ENCODE measurements at places on chromosomes 16 and 17.
A peak's percentile ranks its signal among the peaks of the same experiment; 100 is the strongest.

DNA sequence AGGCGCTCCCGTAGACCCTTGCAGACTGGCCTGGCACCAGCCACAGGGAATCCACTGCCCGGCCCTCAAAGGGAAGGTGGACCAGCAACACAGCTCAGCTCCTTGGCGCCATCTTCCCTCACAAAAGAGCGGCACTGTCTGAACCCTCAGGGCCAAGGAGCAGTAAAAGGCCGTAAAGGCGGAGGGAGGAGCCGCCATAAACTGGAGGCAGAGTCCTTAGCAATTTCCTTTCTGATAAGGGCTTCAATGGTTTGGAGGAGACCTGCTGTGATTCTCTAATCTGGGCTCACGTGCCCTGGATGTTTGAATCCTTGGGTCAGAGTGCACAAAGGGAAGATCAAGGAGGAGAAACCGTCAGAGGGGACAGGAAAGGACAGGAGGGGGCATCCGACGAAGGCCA lies 15.5 kb upstream of the AXIN2 start:
- no peak for DNase-seq

DNA sequence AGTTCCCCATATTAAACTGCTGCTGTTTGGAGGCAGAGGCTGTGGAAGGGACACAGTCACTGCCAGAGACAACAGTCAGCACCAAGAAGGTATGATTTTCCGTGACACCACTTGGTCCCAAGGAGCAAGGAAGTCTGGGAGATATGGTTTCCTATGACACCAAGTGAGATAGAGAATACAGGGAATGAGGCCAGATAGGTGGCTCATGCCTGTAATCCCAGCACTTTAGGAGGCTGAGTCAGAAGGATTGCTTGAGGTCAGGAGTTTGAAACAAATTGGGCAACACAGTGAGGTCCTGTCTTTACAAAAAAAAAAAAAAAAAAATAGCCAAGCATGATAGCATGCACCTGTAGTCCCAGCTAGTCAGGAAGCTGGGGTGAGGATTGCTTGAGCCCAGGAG lies 90.8 kb downstream of the ABCC12 start:
- no peak for DNase-seq

GRCh38 chr17:79075446-79075750 lies 774 bp downstream of the ENGASE start:
- DNase-seq: no peak

DNA sequence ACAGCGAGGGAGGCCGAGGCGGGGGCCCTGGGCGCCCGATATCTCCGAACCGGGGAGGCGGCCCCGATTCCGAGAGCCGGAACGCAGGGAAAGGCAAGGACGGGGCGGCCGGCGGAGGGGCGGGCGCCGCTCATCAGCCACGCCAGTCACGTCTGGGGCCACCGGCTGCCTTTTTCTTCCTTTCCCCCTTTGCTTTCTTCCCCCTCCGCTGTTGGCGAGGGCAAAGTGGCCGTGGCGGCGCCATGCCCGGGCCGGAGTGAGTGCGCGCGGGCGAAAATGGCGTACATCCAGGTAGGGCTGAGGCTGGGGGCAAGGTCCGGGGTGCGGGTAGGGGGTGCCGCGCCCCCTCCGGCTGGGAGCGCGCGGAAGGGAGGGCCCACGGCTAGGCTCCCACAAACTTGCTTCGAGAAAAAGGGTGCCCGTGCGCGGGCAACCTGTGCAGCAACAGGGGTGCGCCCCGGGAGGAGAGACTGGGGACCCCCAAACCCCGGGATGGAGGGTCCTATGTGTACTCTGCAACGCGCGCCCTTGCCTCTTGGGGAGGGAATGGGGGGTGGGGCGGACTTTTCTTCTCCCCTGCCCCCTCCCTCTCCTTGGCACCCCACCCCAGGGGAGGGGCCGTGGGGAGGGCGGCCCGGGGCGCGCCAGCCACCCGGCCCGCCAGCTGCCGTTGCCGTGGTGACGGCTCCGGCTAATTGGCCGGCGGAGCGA lies 486 bp downstream of the SYT17 start:
- DNase-seq: no peak

- DNase-seq: no peak
These were observed 79.0 kb upstream of the CDH11 start for GRCh38 chr16:65200857-65201256.

GRCh38 chr16:54094641-54095040 lies 191.9 kb downstream of the IRX3 start:
- DNase-seq: no peak

DNA sequence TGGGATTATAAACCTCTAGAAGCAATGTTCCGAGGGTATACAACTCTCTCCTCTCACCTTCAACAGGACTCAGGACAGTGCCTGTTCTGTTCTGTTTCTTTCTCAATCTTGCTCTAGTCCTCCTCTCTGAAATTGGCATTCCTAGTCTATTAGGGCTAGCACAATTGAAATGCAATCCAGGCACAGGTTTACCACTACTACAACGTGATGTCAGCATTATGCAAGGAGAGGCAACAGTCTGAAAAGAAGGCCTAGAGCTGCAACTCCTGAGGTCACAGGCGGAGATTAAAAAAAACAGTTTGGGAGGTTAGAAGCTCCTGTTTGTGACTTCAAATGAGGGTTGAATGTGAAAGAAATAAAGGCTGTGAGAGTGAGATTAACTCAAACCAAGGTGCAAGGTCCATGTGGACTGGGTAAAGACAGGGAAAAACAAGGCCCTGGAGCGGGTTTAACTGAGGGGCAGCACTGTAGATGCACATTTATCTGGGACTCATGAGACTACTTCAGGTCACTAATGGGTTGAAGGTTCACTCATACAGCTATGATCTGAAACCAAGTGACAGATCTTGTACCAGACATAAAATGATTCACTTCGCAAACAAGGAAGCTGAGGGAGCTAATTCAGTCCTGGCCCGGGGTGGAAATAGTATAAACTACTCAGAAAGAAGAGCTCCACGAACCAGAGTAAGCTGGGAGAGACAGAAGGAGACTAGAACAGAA lies 16.8 kb downstream of the AMFR start:
- no peak for DNase-seq

GRCh38 chr16:359871-360697 lies 7.6 kb upstream of the AXIN1 start:
- no peak for DNase-seq

DNA sequence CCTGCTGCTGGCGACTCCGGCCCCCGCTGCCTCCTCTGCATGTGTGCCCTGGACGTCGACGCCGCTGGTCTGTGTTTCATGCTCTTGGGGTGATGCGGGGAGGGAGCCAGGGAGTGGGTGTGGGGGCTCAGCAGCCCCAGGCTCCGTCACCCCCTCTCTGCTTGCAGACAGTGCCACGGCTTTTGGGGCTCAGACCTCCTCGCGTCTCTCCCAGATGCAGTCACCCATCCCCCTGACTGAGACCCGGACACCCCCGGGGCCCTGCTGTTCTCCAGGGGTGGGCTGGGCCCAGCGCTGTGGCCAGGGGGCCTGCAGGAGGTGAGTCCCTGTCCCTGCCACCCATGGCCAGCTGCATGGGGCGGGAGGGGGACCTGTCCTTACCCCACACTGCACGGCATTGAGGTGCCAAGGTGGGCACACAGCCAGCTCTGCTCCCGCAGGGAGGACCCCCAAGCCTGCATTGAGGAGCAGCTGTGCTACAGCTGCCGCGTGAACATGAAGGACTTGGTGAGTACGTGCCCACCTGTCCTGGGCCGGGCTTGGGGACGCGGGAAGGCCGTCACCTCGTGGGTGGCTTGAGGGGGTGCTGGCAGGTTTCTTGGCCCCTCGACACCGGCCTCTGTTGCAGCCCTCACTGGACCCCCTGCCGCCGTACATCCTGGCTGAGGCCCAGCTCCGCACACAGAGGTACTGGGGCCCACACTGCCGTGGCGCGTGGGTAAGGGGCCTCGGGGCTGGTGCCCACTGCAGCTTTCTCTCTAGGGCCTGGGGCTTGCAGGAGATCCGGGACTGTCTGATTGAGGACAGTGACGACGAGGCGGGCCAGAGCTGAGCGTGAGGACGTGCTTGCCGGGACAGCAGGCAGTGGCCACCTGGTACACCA lies 8.4 kb downstream of the CTU2 start:
- DNase-seq: no peak

- no peak for DNase-seq
These were observed 61.7 kb downstream of the PECAM1 start for GRCh38 chr17:64328859-64329531.

GRCh38 chr17:36894925-36895324 lies 42.4 kb upstream of the LHX1 start:
- DNase-seq: no peak

DNA sequence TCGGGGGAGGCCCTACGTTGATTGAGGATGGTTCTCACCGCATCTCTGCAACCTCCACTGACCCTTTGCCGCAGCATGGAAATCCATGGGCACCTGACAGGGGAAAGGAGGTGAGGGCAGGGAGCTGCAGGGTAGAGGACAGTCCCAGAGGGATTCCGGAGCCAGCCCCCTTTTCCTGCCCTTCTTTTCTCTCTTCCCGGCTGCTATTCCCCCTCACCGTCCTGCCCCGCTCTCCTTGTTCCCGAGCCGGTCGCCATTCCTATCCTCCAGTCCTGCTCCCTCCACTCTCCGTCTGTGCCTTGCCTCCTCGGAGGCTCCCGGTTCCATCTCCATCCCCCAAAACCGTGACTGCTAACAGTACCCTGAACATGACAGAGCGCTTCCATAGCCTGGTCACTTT lies 4.8 kb downstream of the SPATA32 start:
- DNase-seq: no peak

DNA sequence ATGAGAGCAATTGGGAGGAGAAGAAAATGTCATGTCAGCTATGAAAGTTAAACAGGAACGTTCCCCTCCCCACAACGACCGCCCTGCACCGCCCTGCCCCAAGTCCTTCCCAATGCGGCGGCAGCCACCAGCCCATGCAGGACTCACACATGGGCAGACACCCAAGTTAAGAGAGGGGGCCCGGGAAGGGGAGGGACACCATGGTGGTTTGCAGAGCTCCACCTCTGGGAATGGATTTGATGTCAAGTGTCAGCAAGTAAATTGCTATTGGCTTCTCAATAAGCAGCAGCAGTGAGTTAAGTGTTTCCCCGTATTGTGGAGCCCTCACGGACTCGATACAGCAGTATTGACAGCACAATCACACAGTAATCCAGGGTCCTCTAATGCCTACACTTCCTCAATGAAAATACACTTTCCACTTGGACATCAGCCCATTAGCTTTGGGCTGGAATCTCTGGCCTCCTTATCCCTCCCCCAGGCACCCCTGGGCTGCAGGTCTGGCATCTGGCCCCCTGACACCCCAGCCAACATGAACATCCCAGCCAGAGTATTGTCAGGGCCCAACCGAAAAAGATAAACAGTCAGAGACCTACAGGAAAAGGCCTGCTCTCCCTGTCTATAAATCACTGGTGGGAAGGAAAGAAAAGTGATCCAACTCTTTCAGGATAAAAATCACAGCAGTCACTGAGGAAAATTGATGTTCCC lies 22.6 kb downstream of the ZFHX3 start:
- no peak for DNase-seq

DNA sequence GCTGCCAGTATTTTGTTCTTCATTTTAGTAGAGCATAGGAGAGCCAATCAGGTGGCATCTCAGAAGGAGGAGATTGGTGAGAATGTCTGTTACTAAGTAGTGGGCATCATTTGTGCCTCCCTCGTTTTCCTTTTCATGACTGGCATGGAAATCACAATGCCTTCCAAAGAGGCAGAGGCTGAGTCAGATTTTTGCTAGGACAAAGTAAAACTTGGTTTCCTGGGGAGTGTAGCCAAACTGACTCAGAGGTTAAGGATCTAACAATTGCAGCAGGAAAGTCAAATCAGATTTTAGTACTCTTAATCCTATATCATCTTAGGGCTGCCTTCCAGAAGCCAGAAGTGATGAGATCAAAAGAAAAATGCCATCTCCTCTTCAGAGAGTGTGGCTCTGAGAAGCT lies 138.7 kb downstream of the ANKFN1 start:
- DNase-seq: no peak

GRCh38 chr16:85029408-85029784 lies 1.8 kb downstream of the KIAA0513 start:
- peak; percentile 52 for DNase-seq

DNA sequence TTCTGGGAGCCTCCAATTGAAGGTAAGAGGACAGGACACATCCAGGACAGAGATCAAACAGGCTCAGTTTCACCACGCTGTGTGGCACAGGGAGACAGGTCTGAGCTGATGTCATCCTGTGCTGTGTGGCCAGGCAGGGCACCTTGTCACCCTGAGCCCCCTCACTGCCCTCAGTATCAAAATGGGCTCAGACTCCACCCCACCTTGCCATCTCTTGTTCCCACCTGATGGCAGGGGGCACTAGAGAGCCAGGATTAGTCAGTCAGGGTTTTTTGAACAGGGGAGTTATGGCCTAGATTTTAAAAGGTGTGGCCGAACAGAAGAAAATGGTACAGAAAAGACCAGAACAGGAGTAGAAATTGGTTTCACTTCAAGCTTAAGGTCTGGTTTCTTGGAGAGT lies 2.6 kb downstream of the KAT2A start:
- DNase-seq: no peak

- DNase-seq: no peak
These were observed 142.8 kb downstream of the GRIN2A start for GRCh38 chr16:10039220-10040096.

GRCh38 chr17:50866950-50867362 lies 802 bp upstream of the TOB1 start:
- peak; percentile 54 for DNase-seq

DNA sequence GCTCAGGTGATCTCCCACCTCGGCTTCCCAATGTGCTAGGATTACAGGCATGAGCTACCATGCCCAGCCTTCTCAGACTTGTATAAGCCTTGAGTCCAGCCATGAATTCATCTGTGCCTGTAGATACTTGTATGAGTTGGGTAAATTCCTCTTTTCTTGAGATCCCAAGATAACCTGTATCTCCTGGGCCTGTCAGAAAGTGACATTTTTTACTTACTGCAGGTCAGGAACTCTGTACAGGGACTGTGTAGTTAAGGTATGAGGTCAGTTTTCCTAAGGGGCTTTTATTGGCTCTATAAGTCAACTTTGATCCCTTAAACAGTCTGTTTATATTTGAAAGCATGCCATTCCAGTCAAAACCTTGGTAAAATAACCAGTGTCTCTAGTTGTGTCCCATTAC lies 106.3 kb upstream of the HAS3 start:
- no peak for DNase-seq

DNA sequence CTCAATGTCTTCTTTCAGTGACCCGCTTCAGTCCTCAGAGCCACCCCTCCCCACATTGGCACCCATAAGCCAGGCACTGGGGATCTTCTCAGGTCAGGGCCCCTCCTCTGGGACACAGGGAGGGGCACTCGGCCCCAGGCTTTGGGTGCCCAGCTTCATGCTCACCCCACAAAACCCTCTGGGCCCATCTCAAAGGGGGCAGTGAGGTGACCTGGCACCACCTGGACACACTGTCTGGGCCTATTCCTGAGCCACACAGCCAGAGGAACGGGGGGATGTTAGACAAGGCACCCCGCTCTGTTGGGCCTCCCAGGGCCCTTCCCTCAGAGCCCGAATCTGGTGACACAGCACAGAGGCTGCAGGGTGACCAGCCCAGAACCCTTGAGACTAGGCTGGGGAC lies 36.1 kb downstream of the TNFRSF13B start:
- no peak for DNase-seq

GRCh38 chr16:15976929-15977637 lies 27.7 kb downstream of the ABCC1 start:
- DNase-seq: no peak
